ENCODE measurements at places on chromosomes 1 and 21.
A peak's percentile ranks its signal among the peaks of the same experiment; 100 is the strongest.

DNA sequence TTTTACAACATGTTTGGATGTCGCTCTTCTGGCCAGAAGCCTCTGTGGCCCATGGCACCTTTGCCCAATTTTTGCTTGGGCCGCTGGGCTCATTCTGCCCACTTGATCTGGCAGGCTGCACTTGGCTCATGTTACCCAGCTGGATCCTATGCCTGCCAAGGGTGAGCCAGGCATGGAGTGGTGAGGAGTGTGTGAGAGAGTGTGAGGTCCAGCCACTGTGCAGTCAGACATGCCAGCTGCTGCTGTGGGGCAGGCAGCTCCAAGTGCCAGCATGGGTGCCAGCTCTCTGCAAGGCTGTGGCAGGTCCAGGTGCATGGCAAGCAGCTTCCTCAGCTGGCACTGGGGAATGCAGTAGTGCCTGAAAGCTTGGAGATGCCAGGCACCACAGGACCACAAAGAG lies 71.0 kb downstream of the EBNA1BP2 start:
- no peak for DNase-seq

GRCh38 chr1:213244664-213245091 lies 193.6 kb downstream of the RPS6KC1 start:
- DNase-seq, result peak; percentile 35

DNA sequence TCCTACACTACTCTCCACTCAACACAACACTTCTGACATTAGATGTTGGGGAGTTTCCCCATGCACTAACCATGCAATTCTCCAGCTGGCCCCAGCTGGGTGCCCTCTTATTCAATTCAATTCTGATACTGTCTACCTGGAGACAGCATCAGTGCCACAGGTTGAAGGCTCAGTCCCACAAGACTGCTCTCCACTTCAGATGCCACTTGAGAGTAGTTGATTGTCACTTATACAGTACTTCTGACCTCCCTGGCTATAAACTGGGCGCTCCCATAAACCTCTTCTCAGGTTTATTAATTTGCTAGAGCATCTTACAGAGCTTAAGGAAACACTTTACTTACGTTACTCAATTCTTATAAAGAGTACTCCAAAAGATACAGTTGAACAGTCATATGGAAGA lies 442.3 kb downstream of the LRRIQ3 start:
- DNase-seq, result no peak

DNA sequence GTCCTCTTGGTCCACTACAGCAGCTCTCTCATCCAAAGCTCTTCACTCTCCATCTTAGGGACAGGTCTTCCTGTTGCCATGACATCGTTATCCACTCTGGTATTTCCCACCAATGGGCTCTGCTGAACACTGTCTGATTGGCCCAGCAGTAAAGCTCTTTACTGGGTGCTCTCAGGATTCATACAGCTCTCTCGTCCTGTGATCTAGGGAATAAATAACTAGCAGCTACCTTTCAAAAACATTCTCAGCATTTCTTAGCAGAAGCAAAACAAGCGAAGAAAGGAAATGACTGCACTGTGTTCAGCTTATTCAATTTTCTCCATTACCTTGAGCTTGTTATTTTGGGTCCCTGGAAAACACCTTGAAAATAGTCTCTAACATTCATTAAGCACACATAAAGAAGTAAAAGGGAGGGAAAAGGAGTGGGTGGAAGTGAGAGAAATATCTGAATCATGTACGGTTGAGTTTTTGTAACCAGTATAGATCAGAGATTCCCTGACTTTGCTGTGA lies 163.4 kb upstream of the SGIP1 start:
- no peak for DNase-seq
